ENCODE measurements at places on chromosomes 12 and 14.

- DNase-seq, result no peak
Observed at GRCh38 chr12:3999904-4000303, 126.7 kb upstream of the PARP11 start.

DNA sequence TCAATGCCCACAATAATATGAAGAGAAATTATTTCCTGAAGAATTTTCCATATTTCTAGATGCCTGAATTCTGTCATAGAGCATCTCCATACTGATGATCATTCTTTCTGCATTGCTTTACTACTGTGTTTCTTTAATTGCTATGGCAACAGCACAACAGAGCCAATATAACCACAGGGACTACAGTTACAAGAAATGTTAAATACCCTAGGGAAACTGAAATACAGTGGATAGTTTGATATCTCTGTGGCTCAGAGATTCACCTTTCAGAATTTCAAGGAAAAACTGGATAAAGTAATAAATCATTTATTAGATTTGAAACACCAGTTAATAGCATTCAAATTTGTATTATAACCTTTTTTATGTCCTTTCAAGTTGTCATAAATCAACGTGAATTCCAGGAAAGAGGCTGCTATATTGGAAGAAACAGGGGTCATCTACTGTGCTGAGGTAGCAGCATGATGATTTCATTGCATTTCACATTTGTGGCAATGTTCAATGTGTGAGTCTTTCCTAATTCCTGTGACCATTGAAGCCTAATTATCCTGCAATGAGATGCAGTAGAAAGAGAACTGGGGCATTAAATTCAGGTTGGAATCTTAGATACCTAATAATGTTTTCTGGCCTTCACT lies 267.1 kb downstream of the LRFN5 start:
- DNase-seq, result peak; percentile 20

- peak; percentile 32 for DNase-seq
Observed at GRCh38 chr12:4825011-4825858, 84.5 kb upstream of the KCNA1 start.

DNA sequence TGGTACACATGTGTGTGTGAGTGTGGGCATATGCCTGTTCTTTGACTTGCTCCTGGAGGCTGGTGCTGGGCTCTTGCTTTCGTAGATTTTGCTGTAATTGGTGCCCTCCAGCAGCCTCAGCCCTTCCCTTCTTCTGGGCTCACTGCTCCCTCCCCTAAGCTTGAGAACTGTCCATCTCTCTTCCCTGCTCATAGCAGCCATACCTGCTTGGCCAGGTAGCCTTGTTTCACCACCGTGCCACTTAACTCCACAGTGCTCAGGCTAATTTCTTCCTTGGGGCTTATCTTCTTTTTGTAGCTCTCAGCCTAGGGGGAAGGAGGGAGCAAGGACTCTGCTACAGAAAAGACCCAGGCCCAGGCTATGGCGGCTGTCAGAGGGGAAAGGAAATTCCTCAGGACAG lies 19.8 kb downstream of the PLEK2 start:
- no peak for DNase-seq

DNA sequence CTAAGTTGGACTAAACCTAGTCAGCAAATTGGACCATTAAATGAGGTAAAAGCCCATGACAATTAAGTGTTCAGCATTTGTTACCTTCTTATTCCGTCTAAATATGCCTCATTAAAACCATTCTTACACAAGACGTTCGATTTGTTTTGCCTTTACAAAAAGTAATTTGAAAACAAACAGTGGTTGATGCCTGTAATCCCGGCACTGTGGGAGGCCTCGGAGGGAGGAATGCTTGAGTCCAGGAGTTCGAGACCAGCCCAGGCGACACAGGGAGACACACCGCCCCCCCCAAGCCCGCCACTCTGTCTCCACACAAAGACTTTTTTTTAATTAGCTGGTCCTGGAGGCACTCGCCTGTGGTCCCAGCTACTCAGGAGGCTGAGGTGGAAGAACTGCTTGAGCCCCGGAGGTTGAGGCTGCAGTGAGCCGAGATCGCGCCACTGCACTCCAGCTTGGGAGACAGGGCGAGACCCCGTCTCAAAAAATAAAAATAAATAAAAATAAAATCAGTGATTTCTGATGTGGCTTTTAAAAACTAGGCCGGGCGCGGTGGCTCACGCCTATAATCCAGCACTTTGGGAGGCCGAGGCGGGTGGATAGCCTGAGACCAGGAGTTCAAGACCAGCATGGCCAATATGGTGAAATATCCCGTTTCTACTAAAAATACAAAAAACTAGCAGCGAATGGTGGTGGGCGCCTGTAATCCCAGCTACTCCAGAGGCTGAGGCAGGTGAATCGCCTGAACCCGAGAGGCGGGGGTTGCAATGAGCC lies 856 bp upstream of the EIF4B start:
- DNase-seq, result peak; percentile 17

DNA sequence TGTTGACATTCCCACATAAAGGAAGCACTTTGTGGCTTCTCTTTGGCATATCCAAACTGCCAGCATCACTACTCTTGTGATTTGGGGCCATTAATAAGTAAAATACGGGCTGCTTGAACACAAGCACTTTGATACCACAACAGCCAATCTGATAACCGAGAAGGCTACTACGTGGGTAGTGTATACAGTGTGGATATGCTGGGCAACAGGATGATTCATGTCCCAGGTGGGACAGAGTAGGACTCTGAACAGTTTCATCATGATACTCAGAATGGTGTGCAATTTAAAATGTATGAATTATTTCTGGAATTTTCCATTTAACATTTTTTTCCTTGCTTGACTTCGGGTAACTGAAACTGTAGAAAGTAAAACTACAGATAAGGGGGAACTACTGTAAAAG lies 225.0 kb upstream of the DDHD1 start:
- DNase-seq, result no peak

DNA sequence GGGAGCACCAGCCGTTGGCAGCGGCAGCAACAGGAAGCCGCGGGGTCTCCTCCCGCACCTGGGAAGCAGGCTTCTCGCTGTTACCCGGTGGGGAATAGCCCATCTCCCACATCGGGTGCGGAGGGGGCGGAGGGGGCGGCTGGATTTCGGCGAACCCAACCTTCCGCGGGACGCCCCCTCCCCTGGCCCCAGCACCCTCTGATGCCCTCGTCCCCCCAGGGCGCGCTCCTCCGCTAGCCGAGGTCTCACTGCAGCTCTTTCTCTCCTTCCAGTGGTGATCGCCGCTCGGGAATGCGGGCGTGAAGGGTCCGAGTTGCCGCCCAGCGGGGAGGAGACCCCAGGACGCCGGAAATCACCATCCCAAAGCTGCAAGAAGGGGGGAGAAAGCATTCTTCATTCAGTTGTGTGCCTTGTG lies 303 bp downstream of the SAMD4A start:
- peak; percentile 67 for DNase-seq

DNA sequence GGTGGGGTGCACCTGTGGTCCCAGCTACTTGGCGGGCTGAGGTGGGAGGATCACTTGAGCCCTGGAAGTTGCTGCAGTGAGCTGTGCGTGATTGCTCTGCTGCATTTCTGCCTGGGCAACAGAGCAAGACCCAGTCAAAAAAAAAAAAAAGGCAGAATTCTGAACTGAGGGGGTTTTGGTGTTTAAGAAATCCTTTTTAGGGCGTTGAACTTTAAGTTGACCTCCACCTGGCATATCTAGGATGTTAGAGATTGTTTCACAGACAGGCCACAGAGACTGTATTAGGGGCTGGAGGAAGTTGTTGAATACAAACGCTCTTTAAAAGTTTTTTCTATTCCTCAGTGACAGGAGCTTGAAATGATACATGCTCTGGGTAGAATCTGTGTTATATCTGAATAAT lies 60.5 kb downstream of the FBXW8 start:
- DNase-seq, result no peak

GRCh38 chr12:14156606-14157005 lies 175.2 kb upstream of the GRIN2B start:
- no peak for DNase-seq

- peak; percentile 35 for DNase-seq
Observed at GRCh38 chr14:92930737-92931602, 8.0 kb downstream of the CHGA start.

DNA sequence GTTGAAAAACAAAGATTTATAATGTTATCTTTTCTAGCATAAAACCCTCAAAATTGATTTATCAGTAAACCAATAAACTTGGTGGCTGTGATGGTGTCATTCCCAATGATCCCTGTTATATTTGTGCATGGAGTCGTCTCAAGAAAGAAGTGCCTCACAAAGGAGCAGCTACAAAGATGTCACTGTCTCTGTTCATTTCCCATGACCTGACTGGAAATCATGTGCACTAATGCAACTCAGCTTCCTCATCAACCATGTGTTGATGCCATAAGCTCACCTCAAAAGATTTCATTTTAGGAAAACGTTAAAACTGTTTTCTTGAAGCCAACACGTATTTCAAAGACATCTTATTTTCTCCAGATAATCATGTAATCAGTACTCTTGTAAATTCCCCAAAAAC lies 28.8 kb downstream of the CLEC1A start:
- DNase-seq, result no peak

GRCh38 chr12:15522574-15523187 lies 200.4 kb downstream of the PTPRO start:
- peak; percentile 34 for DNase-seq

- no peak for DNase-seq
Observed at GRCh38 chr12:59472273-59472672, 123.6 kb upstream of the SLC16A7 start.

GRCh38 chr12:125276567-125276966 lies 211.3 kb downstream of the AACS start:
- no peak for DNase-seq

GRCh38 chr12:17577405-17577804 lies 512.6 kb downstream of the RERGL start:
- no peak for DNase-seq

DNA sequence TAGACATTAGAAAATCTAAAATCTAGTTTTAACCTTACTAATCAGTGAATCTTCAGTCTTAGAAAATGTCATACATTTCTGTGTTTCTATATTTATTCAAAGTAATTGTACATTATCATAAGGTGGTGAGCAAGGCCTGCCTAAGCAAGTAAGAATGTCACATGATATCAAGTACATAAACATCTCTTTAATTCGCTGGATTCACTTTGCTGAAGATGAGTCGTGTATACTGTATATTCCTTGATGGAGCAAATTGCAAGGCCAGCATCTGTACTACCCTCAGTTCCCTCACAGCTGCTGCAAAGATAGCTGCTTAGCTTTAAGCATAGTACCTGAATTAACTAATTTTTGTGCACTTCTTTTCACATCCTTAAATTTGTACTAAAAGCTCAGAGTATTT lies 8.5 kb upstream of the AK7 start:
- DNase-seq, result no peak

- DNase-seq, result no peak
Observed at GRCh38 chr14:89012282-89013097, 188.0 kb downstream of the TTC8 start.

DNA sequence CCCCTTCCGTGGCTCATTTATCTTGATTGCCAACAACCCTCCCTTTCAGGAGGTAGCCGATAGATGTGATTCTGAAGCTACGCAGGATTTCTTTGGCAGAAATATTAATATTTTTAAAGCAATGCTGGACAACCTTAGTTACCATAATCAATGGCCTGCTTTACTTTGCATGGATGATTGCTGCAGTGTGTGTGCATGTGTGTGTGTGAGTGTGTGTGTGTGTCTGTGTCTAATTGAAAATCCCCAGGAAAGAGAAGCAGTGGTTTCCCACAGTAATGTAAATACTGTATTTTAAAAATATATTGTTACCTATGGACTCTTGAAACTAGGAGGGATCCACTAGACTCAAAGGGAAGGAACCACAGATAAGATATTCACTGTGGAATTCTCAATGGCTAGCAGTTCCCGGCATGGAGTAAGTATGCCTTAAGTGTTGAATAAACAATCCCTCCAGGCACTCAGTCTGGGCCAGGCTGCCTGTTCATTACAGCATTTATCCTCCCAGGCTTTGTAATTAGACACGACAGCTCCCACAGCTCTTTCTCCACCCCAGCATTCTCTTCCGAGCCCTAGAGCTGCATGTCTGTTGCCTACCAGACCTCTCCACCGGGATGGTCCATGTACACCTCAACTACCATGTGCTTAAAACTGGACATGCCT lies 22.5 kb upstream of the C14orf132 start:
- DNase-seq, result no peak

DNA sequence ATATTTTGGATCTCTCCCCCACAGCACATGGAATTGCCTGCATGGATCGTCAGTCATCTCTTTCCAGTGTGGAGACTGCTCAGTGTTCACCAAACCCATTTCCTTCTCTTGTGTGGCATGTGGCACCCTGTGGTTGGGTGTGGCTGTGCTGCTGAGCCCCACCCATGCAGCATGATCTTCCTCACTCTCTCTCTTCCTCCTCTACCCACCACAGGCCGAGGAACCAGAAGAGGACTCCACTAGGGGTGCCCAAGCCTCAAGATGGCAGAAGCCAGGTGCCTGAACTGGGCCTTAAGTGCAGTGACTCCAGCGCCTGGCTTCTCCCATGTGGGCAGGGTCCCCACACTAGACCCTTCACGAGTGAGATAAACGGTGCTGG lies 66.8 kb upstream of the GPR68 start:
- DNase-seq, result no peak

- DNase-seq, result no peak
Observed at GRCh38 chr12:39499296-39499695, 56.4 kb upstream of the KIF21A start.

DNA sequence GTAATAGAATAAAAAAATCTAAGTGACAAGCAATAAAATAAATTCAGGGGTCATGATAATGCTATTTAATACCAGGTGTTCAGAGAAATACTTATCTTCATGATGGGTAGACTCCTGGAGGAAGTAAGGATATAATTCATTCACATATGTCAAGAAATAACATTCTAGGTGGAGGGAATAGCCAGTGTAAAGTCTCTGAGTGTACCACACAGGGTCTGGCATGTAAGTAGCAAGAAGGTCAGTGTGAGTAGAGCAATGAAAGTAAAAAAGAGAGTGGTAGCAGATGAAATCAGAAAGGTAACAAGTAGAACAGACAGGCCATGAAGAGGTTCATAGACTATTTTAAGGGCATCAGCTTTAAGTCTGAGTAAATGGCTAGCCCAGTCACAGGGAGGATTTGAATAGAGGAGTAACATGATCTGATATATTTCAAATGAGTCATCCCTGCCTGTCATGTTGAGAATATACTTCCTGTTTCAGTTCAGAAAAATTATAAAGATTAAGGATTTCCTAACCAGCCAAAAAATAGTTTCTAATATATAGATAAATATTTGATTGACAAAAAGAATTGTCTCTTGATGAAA lies 519.9 kb downstream of the C12orf50 start:
- DNase-seq, result peak; percentile 23

DNA sequence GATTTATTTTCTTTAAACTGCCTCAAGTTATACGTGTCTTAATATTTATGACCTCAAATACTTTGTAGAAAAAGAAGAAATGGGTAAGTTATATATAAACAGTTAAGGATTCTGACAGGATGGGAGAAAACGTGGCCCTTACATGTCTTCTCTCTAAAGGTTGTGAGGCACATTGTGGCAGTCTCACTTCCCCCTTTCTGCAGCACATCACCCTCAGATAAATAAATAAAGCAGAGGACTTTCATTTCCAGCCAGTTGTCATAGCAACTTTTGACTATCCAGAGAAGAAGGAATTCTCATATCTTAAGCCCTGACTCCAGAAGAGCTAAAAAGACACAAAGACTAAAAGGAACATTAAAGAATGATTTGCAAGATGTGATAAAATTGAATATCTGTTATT lies 28.8 kb upstream of the CEP83 start:
- DNase-seq, result no peak

GRCh38 chr14:64880221-64881121 lies 764 bp upstream of the SPTB start:
- peak; percentile 65 for DNase-seq

GRCh38 chr14:56797003-56797568 lies 13.2 kb downstream of the OTX2 start:
- DNase-seq, result no peak
